Activated naive CD8-positive, alpha-beta T cell treated with anti-CD3 and anti-CD28 coated beads for 36 hours (primary cell): ENCODE measurements at places on chromosomes 13 and 19. TPM values are rescaled to one million over a fixed set of nuclear protein-coding genes. Genes with fewer than 3 reads are reported as not detected.

Gene ZNF610
- total RNA-seq = 2.4 TPM

Gene CYP2F1
- total RNA-seq = not detected

Gene ZNF559
- 13.0 TPM for total RNA-seq

Gene PDE4C
- total RNA-seq = not detected

- DNase-seq = peak; percentile 84
- peaks cover 2% of the 10 kb centered on the region for H3K4me1 ChIP-seq
- peak overlapping the region; percentile 57 for H3K4me3 ChIP-seq
- H3K36me3 ChIP-seq = peaks cover 12% of the 10 kb centered on the region
- H3K27me3 ChIP-seq = no peaks in the 10 kb centered on the region
- H3K27ac ChIP-seq = no peak overlapping the region
These were observed 6.9 kb downstream of the IL4I1 start for GRCh38 chr19:49889687-49890348.

- peaks cover 4% of the 10 kb centered on the region for H3K27me3 ChIP-seq
- H3K27ac ChIP-seq = no peak overlapping the region
- DNase-seq = peak; percentile 57
- H3K36me3 ChIP-seq = peaks cover 24% of the 10 kb centered on the region
- no peak overlapping the region for H3K4me3 ChIP-seq
These were observed 10.3 kb upstream of the GARIN5A start for GRCh38 chr19:50486823-50487515.

DNA sequence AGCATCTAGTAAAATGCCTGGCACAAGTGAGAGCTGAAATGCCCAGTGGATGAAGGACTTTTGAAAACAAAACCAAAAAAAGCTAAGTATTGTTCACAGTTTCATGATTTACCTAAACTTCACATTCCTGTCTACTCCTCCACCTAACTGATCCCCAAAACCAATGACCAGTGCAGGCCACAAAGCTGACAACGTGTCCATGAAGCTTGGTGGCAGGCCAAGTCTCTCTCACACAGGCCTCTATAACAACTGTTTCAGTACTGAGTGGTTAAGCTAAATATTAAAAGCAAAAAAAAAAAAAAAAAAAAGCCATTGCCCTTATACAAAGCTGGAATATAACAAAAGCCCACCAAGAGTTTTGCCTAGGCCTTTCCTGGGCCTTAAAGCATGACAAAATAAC, 36.4 kb downstream of the STK24 start:
- H3K27me3 ChIP-seq = no peaks in the 10 kb centered on the region
- H3K36me3 ChIP-seq = peaks cover 54% of the 10 kb centered on the region
- no peak for DNase-seq
- H3K27ac ChIP-seq = no peak overlapping the region
- no peak overlapping the region for H3K4me3 ChIP-seq

DNA sequence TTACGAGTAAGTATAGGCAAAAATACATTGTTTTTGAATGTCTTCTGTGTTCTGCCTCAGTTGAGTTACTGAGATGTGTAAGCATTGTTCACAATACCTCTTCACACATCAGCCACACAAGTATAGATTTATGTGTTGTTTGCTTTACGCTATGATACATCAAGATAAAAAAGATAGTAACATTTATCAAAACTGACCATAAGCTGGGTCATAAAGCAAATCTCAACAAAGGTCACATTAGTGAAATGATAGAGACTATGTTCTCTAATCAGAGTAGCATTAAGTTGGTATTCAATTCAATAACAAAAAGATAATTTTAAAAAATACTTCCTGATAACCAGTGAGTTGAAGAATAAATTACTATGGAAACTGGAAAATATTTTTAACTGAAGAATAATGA, 127.5 kb downstream of the ZAR1L start:
- no peaks in the 10 kb centered on the region for H3K4me1 ChIP-seq
- H3K4me3 ChIP-seq = no peak overlapping the region
- no peaks in the 10 kb centered on the region for H3K27me3 ChIP-seq
- H3K36me3 ChIP-seq = no peaks in the 10 kb centered on the region
- H3K27ac ChIP-seq = no peak overlapping the region

GRCh38 chr13:28705461-28706083, 13.2 kb downstream of the SLC46A3 start:
- no peak overlapping the region for H3K4me3 ChIP-seq
- no peak overlapping the region for H3K27ac ChIP-seq

- H3K27me3 ChIP-seq = peaks cover 51% of the 10 kb centered on the region
- no peak overlapping the region for H3K4me3 ChIP-seq
- H3K27ac ChIP-seq = no peak overlapping the region
- no peak for DNase-seq
These were observed 244.8 kb downstream of the NHLRC3 start for GRCh38 chr13:39283072-39283471.

- peaks cover 5% of the 10 kb centered on the region for H3K27me3 ChIP-seq
- no peaks in the 10 kb centered on the region for H3K4me1 ChIP-seq
- DNase-seq = no peak
These were observed 52.1 kb downstream of the ZNRF4 start for GRCh38 chr19:5507065-5507909.

DNA sequence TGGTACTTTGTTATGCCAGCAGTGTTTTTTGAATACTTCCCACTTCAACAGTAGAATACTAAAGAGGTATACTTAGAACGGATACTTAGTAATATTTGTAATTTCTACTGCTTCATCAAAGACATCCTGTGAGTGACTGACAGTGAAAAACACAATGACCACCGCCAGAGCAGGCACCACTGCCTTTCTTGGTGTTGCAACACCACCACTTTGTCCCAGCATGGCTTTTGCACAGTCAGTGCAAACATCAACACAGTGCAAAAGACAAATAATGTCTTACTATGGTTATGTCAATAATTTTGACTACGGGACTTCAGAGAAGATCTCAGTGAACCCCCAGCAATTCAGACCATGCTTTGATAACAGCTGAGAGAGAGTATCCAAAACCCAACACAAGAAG, 220.5 kb downstream of the RBM26 start:
- DNase-seq = no peak
- H3K27ac ChIP-seq = no peak overlapping the region
- no peaks in the 10 kb centered on the region for H3K36me3 ChIP-seq
- peaks cover 5% of the 10 kb centered on the region for H3K4me1 ChIP-seq
- peaks cover 11% of the 10 kb centered on the region for H3K27me3 ChIP-seq

GRCh38 chr13:72745260-72745659, 17.5 kb downstream of the BORA start:
- no peak overlapping the region for H3K4me3 ChIP-seq
- peaks cover 34% of the 10 kb centered on the region for H3K36me3 ChIP-seq
- no peaks in the 10 kb centered on the region for H3K27me3 ChIP-seq

- peaks cover 3% of the 10 kb centered on the region for H3K4me1 ChIP-seq
- no peak for DNase-seq
These were observed 23.2 kb downstream of the C13orf46 start for GRCh38 chr13:113950451-113951245.
